ENCODE measurements at places on chromosomes 1 and 21.
A peak's percentile ranks its signal among the peaks of the same experiment; 100 is the strongest.

- DNase-seq: no peak
These were observed 36.3 kb downstream of the ACTL8 start for GRCh38 chr1:17791480-17791879.

DNA sequence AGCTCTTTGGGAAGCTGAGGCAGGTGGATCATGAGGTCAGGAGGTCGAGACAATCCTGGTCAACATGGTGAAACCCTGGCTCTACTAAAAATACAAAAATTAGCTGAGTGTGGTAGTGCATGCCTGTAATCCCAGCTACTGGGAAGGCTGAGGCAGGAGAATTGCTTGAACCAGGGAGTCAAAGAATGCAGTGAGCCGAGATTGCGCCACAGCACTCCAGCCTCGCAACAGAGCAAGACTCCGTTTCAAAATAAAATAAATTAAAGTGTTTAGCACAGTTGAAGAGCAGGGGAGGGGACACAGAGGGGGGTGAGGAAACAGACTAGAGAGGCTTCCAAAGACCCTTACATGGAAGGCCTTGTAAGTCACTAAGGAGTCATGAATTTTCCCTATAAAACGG, 131.2 kb upstream of the SPATA6 start:
- DNase-seq: no peak

DNA sequence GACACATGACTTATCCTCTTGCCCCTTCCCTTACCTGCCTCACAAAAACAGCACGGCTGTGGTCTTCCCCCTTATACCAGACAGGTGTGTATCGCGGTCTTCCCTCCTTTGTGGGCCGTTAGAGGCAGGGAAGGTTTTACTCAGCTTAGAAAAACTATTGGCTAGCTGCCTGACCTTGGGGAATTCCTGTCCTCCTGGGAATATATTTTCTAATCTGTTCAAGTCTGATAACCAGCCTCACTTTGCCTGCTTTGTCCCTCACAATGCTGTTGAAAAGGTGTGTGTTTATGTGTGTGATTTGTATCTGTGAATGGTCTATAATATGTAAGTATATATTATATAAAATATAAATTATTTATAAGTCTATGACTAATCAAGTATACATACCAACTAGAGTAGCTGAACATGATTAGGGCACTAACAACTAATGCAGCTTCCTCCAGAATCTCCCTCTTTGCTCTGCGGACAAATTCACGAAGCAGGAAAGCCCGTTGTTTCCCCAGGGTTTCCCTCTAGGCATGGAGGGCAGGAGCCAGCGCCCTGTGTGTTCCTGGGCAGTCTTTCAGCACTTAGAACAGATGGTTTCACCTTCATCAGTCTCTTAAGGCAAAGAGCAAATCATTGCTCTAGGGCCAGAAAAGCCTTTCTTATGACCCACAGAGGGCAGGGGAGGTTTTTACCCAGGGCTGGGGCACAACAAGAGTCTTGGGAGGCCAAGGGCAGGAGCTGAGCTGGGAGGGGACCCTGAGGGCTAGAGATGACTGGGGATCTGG, 25.6 kb downstream of the SLC26A9 start:
- DNase-seq: peak; percentile 34

GRCh38 chr21:34129039-34129891, 55.9 kb downstream of the MRPS6 start:
- DNase-seq: no peak

GRCh38 chr1:168170564-168171508, 7.9 kb upstream of the TIPRL start:
- no peak for DNase-seq

DNA sequence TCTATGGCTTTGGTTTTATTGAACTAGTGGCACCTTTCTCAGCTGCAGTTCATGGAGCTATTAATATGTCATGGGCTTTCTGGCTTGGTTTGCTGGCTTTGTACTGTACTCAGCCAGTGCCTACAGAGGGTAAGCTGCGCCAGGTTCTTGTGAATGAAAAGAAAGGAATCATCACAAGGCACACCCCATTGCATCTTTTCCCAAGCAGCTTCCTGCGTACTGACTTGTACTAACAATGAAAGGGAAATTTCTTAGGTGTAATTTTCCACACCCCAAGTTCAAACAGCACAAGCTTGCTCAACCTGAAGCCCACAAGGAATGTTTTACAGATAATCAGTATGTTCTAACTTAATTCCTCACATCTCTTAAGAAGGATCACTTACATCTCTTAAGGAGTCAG, 78.0 kb upstream of the TNFSF18 start:
- no peak for DNase-seq

GRCh38 chr1:84301004-84301784, at the start of gene SAMD13:
SAMD13 (plus strand) TSS chr1:84301708; CDS start chr1:84303235, 1,527 bp downstream.
- no peak for DNase-seq

- DNase-seq: peak; percentile 72
These were observed 105.0 kb downstream of the LEPR start for GRCh38 chr1:65525266-65526048.

GRCh38 chr1:207670997-207671396, 26.1 kb downstream of the CR1L start:
- DNase-seq: no peak

GRCh38 chr1:76891931-76892622, 24.8 kb downstream of the ST6GALNAC5 start:
- DNase-seq: no peak

DNA sequence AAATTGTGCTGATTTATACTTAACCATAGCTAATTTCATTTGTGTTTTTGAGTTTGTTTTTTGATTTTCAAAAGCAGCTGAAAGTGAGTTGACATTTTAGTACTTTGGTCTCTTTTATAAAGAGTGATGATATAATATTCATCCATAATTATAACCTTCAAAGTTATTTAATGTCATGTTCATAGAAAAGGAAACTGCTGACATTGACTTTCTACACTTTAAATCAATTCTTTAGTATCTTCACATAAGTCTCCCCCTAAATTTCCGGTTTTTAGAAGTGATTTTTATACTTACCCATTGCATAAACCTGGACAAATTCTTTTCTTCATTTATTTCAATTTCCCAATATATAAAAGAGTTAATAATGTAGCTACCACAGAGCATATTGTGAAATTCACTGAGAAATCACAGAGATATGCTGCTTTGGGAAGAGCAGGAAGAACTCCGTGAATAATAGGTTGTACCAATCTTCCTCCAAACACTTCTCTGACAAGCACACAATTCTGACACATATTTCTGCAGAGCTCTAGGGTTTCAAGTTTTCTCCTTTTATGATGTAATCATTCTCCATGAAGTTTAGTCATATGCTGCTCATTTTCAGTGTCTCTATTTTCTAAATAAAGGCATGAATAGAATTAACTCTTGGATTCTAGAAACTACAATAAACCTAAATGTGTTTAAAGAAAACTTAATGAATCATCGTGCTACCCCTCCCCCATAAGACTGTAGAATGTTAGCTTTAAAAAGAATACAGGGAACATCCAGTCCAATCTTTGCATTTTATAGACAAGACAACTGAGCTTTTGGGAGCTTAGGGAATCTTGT, 25.6 kb upstream of the CDC42BPA start:
- DNase-seq: no peak

- DNase-seq: no peak
These were observed 48.9 kb downstream of the TMEM53 start for GRCh38 chr1:44625348-44625747.

DNA sequence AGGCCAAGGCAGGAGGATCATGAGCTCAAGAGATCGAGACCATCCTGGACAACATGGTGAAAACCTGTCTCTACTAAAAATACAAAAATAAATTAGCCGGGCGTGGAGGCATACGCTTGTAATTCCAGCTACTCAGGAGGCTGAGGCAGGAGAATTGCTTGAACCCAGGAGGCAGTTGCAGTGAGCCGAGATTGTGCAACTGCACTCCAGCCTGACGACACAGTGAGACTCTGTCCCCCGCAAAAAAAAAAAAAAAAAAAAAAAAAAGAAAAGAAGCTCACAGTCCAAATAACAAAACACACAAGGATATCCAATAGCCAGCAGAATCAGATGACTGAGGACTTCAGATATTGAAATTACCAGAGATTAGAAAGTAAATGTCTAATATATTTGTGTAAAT, 11.8 kb downstream of the AHCTF1 start:
- DNase-seq: no peak

GRCh38 chr1:164682570-164682969, 123.6 kb downstream of the PBX1 start:
- no peak for DNase-seq

DNA sequence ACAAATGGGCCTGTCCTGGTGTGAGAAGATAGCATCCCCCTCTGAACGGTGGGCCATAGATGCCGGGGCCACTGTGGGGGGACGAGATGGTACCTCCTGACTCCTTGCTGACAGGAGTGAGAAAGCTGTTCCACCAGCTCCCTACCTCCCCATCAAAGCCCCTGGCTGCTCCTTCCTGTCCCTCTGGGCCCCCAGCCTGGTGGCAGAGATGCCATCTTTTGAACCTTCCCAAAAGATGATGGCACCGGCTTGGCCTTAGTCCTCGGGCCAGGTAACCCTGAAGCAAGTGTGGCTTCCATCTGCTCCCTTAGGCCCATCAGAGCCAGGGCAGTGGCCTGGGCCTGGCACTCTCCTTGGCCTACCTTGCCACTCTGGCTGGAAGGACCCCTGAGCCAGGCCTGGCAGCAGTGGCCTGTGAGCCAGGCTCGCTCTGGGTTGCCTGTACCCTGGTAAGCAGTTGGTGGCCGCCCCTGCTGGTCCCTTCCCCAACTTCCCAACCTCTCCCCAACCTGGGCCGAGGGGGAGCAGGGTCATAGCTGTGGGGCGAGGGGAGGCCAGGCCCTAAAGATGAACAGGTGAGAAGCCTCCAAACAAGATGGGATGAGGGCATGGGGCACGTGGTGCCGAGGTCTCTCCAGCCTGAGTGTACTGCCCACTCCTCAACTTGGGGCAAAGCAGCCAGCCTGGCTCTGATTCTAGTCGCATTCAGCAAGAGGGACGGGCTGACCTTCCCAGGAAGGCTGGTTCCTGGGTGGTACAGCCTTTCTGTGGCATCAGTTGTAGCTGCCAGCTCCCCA, 34.7 kb downstream of the ZBTB17 start:
- no peak for DNase-seq

DNA sequence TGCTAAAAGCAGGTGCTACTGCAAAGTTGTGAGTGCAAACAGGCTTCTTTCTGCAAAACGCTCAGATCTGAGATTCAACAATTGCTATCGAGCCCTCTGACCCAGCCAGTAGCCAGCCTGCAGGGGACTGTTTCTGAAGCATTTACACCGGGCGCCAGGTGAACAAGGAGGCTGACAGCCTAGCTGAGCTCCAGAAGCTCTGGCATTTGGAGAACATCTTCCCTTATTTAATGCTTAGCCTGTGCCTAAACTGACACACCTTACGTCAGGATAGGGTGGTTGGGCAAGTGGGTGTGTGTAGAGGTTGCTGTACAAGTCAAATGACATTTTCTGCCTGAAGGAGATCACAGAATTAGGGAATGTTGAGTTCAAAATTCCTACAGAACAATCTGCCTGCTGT, 15.8 kb upstream of the PLA2G2C start:
- no peak for DNase-seq

DNA sequence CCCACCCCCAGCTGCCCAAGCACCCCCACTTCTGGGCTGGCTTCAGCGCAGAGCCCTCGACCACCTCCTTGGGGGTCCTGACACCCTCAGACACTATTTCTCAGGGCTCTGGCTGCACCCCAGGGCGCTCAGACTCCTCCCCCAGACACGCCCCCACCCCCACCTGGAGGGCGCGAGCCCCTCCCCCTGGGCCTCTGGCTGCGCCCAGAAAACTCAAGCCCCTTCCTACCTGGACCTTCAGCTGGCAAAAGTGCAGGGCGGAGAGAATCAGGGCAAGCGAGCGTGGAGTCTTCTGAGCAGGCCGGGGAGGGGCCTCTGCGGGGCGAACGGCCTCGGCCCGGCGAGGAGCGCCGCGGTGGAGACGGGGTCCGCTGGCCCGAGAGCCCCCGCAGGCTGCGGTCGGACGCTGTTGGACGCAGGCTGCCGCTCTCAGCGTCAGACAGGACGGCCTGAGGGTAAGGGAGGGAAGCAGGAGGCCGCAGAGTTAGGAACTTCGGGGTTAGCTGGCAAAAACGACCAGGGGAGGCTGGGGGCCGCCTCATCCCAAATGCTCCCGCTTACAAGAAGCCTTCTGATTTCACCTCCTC, 17.4 kb upstream of the NBPF1 start:
- DNase-seq: peak; percentile 83

DNA sequence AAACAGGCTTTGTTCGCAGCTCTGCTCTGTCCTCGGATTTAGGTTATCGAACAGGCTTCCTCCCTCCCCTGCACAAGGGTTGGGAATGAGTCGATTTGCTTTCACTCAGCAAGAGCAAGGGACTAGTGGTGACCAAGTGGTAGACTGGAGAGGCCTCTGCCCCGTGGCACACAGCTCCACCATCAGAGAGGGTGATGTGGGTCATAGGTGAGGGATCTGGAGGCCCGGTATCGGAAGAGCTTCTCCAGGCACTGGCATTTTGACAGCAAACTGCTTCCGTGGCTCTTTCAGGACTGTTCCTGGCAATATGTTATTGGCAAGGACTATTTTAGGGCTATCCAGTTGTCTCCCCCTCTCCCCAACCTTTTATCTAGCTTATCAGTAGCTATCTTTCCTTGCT, 3.1 kb upstream of the ELF3 start:
- DNase-seq: peak; percentile 33

- DNase-seq: no peak
These were observed 26.9 kb upstream of the EYA3 start for GRCh38 chr1:28115267-28115666.

All from spleen (tissue), 13 donors.